ENCODE measurements at places on chromosomes 16 and 17.

DNA sequence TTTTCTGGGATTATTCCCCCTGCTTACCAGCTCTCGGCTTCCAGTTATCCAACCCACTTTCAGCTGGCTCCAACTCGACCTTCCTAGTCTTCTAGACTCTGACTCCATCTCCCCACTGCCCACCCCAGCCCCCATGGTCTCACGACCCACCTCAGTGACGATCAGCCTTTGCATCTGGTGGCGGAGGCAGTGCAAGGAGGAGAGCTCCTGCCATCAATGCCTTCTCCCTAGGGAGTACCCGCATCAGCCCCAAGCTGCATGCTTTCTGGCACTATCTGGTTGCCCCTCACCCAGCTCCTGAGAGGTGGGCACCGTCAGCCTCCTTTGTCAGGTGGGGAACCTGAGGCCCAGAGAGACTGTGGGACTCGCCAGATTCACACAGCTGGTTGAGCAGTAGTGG, 72.6 kb upstream of the RPL38 start:
- DNase-seq = no peak

DNA sequence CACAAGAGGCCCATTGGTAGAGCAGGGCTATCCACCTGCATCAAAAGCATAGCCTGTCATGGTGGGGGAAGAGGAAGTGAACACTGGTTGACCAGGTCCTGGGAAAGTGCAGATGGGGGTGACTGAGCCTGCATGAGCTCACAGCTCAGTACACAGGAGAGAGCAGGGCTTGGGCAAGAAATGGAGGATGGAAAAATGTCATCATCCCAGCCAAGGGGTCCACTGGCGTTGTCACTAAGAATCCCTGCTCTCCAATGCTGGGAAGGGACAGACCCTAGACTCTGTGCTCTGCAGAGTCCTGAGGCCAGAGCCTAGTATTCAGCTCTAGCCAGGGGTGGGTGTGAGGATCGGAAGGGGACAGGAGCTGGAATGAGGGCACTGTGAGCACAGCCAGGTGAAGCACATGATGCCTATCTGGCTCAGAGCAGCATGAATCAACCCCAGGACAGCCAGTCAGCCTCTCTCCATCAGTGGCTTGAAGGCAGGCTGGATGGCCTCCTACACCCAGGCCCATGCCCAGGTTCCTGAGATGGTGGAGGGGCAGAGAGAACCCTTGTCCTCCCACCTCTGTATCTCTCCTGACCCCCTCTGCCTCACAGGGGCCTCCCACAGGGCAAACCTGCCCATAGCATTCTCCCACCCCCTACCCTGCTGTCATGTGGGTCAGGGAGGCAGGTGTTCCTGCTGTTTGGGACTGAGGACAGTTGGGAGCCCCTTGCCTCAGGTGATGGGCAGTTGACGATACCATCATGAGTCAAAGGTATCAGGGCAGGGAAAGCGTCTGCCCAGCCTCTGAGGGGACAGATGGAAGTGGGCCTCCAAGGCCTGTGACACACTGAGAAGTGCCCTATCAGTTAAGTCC, 13.8 kb upstream of the CTCF start:
- no peak for DNase-seq

DNA sequence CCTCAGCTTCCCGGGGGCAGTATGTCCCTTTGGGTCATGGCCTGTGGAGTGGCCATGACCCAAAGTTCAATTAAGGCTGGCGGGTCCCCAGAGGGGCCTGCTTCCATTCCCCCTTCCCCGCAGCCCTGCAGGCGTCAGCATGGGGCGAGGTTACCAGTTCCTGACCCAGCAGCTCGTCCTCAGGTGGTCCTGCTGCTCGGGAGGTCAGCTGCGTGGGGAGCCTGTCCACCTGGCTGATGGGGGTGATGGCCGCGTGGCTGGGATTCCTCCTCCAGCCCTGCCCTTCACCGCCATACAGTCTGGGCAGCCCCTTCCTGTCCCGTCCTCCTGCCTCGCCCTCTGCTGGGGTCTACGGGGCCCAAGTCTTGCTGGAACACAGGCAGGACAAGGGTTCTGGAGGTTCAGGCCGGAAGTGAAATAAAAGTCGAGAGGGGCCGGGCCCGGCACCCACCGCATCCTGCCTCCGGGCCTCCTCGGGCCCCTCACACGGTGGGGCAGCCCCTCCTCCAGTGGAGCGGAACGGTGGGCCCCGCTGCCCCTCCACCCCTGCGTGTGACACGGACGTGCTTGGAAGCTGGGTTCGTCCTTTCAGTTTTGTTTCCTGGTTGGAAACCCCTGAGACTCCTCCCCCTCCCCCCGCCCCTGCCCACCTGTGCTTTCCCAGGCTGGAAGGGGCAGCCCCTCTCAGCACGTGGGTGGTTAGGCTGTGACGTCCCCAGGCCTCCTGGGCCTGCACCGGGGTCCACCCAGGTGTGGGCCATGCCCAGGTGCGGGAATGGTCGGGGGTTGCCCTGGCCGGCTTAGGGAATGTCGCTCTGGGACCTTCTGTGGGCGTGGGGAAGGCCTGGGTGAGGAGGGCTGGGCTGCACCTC, 6.8 kb downstream of the UBALD2 start:
- no peak for DNase-seq

GRCh38 chr17:17910060-17910459, 62.1 kb downstream of the TOM1L2 start:
- DNase-seq = no peak

- DNase-seq = no peak
Observed at GRCh38 chr16:81443688-81444447, 740 bp upstream of the CMIP start.

DNA sequence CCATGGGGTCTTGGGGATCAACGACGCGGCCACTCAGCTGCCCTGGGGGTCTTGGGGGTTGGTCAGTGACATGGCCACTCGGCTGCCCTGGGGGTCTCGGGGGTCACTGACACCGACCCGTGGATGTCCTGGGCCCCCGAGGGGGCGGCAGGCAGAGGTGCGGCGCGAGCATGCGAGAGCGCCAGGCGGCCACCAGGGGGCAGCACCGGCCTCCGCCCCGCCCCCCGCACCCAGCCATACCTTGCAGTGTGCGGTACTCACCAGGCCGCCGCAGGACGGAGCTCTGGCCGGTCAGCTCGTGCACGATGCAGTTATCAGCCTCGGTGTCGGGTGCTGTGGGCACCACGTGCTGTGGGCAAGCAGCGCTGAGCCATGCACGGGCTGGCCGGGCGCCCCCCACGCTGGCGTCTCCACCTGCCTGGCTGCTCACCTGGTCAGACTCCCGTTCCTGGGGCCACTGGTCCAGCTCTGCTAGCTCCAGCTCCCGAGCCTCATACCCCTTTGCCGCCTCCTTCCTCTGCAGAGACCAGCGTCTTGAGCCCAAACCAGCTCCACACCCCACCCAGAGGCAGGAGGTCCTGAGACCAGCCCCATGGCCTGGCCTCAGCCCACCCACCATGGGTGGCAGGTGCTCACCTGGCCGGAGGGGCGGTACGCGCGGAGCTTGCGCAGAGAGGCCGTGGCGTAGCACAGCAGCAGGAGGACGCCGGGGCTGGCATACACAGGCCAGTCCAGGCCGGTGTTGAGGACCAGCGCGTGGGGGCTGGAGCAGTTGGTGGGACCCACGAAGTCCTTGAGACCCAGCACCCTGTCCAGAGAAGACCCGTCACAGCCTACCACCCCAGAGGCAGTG, 31.2 kb downstream of the CTU2 start:
- peak; percentile 83 for DNase-seq

DNA sequence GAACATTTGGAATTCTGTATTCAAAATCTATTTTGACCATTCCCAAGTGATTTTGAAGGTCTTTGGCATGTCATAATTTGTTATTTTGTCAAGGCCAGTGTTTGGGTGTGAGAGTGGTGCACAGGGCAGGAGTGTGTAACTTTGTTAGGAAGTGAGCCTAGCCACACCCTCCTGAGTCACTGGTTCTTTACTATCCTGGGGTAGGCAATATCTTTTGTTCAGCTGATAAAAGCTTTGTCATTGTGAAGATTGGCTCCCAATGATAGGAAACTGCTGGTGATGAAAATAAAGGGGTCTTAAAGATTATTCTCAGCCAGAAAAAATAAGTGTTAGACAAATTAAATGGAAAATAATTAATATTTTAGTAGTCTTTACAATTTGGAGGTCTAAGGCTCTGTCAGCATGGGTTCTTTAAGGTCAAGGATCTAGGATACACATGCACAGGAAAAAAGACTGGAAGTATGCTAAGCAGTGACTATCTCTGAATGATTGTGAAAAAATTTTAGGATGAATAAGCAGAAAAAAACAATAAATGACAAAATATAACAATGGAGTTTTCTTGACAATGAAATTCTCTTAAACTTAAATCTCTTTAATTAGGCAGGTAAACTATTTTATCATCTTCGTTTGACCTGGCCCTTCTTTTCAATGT, 5.1 kb downstream of the UBN1 start:
- no peak for DNase-seq

DNA sequence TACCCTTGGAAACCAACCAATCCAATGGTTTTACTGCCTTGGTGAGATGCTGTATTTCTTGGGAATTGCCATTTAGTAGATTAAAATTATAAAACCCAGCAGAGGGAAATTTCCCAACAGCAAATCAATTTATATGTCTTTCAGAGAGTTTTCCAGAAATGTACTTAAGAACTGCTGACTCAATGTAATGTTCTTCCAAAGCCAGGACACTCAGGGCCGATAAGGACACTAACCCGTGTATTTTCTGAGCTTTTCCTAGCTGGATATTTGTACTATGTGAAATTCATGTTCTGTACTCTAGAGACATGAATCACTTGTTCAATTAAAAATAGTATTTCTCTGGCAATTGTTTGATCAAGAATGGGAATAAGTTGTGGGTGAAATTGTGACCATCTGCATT, 121.4 kb downstream of the KCNJ2 start:
- DNase-seq = no peak

DNA sequence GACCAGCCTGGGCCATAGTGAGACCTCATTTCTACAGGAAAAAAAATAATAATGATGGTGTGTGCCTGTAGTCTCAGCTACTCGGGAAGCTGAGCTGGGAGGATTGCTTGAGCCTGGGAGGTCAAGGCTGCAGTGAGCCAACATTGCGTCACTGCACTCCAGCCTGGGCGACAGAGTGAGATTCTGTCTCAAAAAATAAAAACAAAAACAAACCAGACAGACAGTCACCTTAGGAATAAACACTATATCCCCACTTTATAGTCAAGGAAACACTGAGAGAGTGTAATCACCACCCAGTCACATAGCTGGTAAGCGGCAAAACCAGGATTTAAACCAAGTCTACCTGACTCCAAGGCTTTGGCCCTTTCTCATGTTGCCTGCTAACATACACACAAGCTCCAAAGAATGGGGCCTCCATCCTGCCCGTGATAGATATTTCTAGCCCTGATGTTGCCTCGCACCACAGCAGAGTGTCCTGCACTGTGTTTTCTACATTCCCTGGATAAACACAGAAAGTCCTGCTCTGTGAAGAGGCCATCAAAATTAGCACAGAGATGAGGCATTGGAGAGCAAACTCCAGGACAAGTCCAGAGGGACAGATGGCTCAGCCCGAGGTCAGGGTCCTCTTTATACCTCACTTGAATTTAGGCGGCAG, 66.1 kb upstream of the SMURF2 start:
- no peak for DNase-seq

GRCh38 chr17:14354807-14355206, 53.9 kb downstream of the HS3ST3B1 start:
- DNase-seq = no peak

- no peak for DNase-seq
Observed at GRCh38 chr16:8523932-8524331, 66.4 kb downstream of the TMEM114 start.

GRCh38 chr16:83302853-83303252, 504.9 kb upstream of the HSBP1 start:
- DNase-seq = no peak

GRCh38 chr17:36544307-36545076, at the start of gene GGNBP2:
Gene GGNBP2, plus strand, starts transcription at chr17:36544919. Its CDS starts 806 bp downstream, at chr17:36545725.
- peak; percentile 96 for DNase-seq

DNA sequence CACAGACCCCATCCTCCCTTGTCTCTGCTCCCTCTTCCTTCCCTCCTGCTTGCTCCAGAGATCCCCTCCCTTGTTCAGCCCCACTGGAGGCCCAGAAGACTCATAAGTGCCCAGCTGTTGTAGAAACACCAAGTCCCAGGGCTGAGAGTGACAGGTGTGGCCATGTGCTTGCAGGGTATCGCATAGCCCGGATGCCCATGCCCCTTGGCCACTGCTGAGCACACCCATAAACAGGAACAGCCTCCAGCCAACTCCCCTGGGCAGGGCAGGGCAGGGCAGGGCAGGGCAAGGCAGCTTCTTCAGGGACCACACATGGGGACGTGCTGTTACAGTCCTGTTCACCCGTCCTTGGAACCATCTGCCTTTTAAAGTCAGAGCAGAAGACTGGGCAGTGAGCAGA, 2.0 kb downstream of the CACNG1 start:
- no peak for DNase-seq

DNA sequence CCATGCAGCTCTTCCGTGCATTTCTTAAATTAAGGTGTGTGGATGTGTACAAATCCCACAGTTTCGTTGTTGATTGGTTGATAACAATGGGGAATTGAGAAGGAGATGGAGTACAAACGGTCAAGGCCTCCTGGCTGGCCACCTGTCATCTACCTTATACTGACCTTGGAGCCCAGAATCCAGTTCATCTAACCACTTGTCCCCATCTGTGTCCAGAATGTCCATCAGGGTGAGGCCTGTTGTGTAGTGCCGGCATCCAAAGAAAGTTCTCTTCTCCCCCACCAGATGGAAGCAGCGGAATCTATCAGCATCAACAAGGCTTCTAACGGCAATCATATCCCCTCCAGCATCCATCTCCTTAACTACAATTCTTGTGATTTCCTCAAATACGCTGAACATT, 1.5 kb downstream of the GSDMB start:
- no peak for DNase-seq

GRCh38 chr17:73773702-73774101, 129.5 kb upstream of the SDK2 start:
- no peak for DNase-seq

- DNase-seq = no peak
Observed at GRCh38 chr17:45729294-45729907, 54.7 kb upstream of the CRHR1 start.

DNA sequence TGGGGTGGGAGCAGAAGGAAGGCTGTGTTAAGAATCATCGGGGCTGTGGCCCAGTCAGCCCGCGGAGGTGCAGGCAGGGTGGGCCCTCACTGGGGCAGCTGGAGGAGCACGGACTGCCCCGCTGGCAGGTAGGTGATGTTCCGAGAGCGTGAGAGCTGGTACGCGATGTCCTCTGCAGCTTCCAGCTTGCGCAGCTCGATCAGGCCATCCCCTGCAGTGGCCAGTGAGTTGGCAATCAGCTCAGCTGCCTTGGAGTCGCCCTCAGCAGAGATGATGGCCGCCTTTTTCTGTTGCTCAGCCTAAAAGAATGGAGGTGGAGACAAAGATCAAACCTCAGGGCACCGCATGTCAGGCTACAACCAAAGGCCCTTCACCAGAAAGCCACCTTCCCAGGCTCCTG, 9.8 kb downstream of the PHB1 start:
- no peak for DNase-seq

DNA sequence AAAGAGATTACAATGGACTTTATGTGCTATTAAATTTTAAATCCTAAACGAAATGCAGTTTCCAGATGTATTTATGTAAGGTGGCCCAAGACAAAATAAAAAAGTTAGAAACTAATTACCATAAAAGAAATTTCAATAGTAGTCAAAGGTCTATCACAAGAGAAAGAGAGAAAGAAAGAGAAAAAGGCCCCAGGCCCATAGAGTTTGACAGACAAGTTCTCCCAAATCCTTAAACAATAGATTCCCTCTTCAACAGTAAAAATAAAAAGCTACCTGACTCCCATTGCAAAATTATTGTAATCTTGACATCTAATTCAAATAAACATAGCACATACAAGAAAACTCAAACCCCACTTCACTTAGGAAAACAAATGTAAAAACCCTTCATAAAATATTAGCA, 8.6 kb upstream of the ERCC4 start:
- DNase-seq = no peak
